ENCODE measurements at places on chromosomes 13 and 19.

DNA sequence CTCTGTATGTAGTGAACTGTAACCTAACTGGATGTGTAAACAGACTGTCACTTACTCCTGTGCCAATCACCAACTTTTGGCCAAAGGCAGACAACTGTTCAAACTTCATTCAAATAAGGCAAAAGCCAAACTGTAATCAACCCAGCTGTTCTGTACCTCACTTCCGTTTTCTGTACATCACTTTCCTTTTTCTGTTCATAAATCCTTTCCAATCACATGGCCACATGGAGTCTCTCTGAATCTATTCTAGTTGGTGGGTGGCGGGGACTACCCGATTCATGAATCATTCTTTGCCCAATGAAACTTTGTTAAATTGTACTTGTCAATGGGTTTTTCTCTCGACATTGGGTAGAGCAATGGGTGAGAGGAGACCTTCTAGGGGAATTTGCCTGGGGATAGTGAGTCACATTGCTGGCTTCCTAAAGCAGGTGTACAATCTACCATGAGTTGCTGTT, 178.3 kb upstream of the RFC3 start:
- DNase-seq: no peak

DNA sequence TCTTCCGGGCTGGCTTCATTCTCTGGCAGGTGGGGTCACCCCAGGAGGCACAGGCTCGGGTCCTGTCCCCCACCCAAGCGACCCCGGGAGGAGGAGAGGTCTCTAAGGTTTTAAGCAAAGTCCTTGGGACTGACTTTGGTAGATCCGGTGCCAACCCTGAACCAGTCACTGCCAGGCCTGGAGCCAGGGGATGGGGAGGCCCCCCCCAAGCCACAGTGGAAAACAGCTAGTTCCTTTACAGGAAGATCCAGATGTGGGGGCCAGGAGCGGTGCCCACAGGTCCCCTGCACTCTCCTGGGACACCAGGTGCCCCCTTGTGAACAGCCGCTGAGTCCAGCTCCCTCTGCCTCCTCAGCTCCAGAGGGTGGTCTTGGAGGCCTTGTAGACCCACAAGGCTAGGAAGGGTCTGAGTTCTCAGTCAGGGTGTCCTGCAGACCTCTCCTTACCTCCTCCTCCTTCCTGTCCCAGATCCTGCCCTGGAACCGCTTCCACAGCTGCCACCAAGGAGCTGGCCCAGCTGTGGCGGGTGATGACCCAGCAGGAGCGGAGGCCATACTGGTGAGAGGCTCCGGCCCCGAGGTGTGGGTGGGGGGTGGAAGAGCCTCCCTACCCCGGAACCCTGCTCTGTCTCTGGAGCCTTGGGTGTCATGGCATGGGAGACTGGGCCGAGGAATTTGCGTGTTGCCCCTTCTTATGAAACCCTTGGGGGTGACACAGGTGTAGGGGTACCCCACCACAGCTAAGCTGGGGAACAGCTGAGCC, 6.0 kb downstream of the SIX5 start:
- no peak for DNase-seq

GRCh38 chr13:71148396-71148795, 718.6 kb downstream of the DACH1 start:
- DNase-seq: no peak

- no peak for DNase-seq
These were observed 43.1 kb downstream of the ZMYM2 start for GRCh38 chr13:20001366-20002190.

DNA sequence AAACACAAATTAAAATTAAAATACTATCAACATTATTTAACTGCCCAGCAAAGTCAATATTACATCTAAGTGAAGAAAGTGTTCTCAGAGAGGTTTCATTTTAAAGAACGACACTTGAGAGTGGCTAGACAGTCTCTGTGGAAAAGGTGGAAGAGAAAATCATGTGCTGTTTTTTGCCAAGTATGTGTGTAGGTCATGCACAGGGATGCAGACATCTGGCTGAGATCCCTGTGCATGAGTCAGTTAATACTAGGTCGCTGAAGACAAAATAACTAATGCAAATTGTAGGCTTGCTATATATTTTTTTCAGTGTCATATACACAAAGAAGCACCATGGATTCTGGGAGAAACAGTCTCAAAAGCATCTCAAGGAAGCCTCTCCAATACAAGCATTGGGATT, 44.3 kb upstream of the ENOX1 start:
- DNase-seq: no peak

- no peak for DNase-seq
These were observed 23.1 kb upstream of the COG3 start for GRCh38 chr13:45441633-45442032.

- DNase-seq: no peak
These were observed 310.0 kb downstream of the RBM26 start for GRCh38 chr13:79096099-79096498.

GRCh38 chr19:33622505-33622808, 704 bp downstream of the CHST8 start:
- DNase-seq: no peak

DNA sequence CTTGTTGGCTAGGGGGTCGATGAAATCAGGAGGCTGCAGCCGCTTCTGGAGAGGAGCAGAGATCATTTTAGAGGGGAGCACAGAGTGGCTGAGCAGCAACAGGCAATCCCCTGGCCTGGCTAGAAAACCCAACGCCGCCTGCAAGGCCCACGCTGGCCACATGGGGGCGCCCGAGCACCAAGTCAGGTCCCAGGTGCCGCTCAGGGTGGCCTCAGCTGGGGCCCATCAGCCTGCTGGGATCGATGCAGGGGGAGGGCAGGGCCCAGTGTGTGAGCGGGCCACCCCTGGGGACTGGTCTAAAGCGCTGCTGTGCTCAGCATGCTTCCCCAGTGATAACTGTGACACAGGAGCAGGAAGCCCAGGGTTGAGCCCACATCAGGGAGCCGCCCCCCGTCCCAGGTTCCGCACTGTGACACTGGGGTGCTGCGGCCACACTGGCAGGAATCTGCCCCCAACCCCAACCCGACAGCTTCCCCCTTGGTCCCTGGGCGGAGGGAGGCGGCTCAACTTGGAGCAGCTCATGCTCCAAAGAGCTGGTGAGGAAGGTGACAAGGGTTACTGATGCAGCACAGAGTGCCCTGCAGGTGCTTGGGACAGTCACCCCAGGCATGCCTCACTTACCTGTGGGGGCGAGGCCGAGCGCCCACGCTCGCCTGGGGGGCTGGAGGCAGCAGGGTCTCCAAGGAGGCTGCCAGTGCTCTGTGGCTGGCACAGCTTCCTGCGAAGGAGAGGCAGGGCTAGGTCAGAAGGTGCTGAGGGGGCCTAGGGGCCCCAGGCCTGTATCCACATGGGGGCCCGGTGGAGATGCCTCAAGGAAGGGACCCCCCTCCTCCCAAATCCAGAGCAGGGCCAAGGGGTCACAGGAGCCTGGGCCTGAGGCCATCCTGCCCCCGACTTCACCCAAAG, 13.3 kb upstream of the ISYNA1 start:
- no peak for DNase-seq

DNA sequence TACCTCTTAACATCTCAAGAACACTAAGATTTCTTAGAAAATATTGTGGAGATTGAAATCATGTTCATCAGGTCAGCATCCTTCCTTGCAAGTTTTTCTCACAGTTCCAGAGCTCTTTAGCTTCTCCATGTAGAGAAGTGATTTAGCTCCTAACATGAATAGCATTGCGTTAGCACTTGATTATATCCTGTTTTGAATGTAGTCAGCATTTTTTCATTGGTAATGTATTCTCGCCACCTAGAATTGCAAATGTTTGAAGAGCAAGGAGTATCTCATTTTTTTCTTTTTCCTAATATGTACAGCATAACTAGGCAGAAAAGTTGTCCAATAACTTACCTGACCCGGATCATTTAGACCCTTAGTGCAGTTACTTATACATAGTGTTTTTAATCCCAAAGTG, 6.6 kb downstream of the ZNF470 start:
- no peak for DNase-seq

DNA sequence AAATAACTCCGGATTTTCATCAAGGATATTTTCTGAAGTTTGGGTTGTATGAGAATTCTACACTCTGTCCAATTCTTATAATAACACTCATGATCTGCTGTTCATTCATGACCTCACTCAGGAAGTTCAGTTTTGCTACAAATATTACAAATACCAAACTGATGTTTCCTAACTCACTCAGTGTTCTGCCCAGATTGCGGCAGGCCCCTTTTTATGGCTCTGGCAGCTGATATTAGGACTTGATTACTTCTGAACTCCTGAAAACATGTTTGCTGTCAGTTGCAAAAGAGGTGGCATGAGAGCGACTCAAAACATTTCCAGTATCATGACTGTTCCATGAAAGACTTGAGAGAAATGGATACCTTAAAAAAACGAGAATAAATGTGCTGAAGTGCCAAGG, 188.0 kb downstream of the RGCC start:
- no peak for DNase-seq

DNA sequence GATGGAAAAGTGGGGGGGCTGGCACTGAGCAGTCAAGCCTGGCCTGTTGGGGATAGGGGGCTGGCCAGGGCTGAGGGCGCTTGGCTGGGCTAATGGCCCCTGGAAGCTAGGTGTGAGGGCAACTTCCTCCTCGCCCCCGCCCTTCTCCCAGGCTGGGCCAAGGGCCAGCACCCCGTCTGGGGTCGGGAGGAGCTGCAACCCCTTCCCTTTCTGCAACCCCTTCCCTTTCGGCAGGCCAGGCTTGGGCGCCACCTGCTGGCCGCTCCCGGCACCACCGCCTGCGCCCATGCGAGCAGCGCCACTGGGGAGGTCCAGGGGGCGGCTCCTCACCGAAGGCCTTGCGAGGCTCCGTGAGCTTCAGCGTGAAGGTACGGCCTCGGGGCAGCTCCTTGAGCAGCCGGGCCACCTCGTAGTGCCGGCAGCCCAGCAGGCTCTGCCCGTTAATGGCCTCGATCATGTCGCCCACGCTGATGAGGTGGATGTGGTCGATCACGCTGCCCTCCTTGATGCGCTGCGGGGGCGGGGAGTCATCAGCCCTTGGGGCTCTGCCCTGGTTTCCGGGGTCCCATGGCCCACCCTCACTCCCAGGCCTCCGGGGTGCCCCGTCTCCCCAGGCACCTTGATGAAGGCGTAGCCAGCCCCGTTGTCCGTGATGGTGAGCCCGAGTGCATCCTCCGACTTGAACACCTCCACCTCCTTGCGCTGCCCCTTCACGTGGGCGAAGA, 5.0 kb upstream of the PTGER1 start:
- peak; percentile 66 for DNase-seq

- DNase-seq: no peak
These were observed 7.5 kb downstream of the ARL11 start for GRCh38 chr13:49635599-49636433.

DNA sequence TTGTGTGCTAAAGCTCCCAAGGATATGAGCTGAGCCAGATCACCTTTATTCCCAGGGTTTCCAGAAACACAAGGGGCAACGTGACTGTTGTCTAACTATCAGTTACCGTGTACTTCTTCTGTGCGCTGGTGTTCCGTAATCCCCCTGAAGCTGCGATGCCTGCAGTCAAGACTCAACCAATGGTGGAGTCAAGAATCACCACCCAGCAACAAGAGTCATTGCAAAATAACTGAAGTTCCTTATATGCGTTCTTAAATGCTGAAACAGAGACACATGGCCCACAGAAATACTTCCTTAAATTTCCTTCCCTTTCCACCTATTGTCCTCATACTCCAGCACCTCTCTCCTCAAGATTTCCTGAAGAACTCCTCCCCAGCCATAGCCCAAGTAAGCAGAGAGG, 200.2 kb downstream of the KATNAL1 start:
- DNase-seq: no peak

- no peak for DNase-seq
These were observed 17.0 kb upstream of the PIK3R2 start for GRCh38 chr19:18135712-18136584.

DNA sequence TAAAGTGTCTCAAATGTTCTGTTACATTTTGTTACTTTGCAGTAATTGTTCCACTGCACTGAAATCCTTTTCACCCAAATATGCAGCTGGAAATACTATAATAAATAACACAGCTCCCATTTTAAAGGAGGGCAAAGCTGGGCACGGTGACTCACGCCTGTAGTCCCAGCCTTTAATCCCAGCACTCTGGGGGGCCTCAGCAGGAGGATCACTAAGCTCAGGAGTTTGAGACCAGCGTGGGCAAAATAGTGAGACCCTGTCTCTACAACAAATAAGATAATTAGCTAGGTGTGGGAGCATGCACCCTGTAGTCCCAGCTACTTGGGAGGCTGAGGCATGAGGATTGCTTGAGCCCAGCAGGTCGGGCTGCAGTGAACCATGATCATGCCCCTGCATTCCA, 7.5 kb upstream of the UBAC2 start:
- DNase-seq: no peak

- DNase-seq: no peak
These were observed 4.8 kb upstream of the DAPK3 start for GRCh38 chr19:3975637-3976087.

- no peak for DNase-seq
These were observed 865.4 kb downstream of the SLITRK6 start for GRCh38 chr13:84933797-84934196.

- no peak for DNase-seq
These were observed 214.6 kb downstream of the OXGR1 start for GRCh38 chr13:96779691-96780090.

DNA sequence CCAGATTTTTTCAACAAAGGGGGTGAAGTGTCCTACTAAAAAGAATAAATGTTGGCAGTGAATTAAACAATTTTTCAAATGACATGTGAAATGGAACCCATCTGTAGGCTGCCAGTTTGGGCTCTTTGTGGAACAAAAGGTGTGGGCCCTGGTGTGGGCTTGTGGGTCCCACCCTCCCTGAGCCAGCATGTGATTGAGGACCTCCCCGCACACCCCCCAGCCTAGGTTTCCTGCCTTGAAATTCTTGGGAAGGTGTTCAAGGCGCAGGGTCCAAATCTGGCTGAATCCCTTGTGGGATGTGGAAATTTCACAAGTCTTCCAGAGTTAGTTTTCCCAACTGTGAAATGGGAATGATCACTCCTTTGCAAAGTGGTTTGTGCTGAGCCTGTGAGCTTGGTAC, 4.1 kb downstream of the GGN start:
- no peak for DNase-seq

DNA sequence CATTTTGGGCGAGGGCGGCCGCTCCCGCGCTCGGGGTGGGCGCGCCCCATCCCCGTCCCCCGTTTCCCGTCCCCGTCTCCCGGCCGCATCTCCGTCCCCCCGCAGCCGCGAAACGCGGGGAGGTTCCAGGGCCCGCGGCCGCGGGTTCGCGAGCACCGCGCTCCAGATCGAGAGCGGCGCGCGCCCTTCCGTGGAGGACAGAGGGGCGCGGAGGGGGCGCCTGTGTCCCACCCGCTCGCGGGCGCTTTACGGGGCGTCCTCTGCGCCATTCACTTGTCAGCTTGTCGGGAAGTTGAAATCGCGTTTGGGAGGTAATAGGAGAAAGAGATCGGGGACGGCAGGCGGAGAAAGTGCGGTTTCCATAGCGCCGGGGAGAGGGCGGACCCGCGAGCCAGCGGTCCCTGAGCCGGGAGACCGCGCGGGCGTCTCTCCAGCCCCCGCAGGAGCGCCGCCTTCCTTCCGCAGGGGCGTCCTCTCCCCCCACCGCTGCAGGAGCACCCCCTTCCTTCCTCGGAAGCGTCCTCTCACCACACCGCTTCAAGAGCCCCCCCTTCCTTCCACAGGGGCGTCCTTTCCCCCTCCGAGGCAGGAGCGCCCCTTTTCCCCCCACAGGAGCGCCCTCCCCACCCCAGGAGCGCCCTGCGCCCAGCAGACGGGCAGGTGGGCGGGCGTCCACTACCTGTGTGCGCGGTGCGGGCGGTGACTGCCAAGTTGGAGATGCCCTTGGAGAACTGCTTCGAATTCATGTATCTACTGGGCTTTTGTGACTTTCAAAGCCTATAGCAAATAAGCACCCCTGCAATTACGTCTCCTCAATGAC, 962 bp upstream of the IRS2 start:
- DNase-seq: no peak
